Activated CD8-positive, alpha-beta memory T cell treated with anti-CD3 and anti-CD28 coated beads, Interleukin-2, amount 10 ng/mL, durations not matched to agents 7 days and 5 days (primary cell): ENCODE measurements at places on chromosomes 4 and X.

GRCh38 chr4:143514169-143514495, 630 bp downstream of the SMARCA5 start:
- no peak for DNase-seq

DNA sequence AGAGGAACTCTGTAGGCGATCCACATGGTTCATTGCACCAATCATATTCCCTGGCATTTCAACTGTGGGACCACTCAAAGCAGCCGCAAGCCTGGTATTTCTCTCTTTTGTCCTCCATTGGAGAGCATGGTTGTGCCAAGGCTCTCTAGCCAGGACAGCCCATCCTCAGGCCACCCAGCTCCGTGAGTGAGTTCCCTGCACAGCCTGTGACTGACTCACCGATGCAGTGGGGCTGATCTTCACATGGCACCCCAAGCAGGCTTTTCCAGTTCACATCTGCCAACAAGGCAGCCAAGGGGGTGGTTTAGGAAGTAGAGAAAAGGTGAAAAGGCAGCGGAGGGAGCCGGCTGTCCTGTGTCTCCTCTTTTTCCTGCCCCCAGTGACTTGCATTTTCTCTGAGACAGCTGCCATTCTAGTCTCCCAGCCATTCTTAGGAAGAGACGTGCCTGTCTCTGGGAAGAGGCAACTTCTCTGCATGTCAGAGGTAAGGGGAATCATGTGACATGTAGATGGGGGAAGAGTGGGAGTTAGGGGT, 69.2 kb downstream of the MID1IP1 start:
- no peak for DNase-seq

GRCh38 chrX:128396601-128397000, 344.4 kb upstream of the ACTRT1 start:
- DNase-seq: no peak

- DNase-seq: no peak
Measured at GRCh38 chr4:157294575-157294974, 74.0 kb downstream of the GRIA2 start.

DNA sequence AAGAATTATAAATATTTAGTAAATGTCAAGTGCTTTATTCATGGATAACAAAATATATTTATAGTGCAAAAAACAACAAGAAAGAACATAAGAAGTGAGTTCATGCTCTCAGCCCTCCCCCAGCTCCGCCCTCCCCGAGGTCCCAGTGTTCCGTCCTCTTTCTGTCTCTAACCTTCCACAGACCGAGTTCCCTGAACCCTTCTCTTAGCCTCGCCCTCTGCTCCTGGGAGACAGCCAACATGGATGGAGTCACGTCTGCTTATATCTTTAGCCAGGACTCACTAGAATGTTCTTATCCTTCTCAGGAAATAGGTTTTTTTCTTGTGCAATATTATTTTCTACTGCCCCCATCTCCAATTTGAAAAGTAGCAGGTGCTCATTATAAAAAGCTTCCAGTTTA, 40.1 kb upstream of the HELT start:
- no peak for DNase-seq

DNA sequence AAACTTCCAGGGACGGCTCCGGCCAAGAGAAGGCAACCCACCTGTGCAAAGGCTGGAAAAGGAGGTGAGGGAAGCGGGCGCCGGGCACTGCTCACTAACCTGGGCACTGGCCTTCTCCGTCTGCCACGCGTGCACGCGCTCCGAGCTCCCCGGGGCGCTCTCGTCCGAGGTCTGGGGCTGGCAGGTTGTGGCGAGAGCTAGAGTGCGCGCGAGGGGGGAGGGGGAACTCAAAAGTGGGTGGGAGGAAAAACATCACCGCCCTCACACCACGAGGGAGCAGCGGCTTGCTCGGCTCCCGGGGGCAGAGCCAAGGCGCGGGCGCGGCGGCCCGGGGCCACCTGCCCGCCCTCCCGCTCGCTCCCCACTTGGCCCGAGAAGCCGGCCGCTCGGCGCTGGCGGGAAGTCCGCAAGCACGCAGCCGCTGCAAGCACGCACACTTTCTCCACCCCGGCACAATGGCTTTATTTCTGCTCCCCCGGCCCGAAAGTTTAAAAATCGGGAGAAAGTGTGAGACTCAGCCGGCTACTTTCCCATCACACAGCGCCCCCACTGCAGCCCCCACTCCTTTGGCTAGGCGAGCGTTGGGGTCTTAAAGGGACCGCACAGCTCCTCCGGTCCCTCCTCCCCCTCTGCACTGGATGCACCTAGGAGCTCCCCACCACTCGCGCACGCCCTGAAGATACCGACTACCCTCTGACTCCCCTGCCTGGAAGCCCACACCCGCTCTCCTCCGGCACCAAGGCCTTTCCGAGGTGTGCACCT, at the start of gene CHRDL1:
CHRDL1 (minus strand) TSS at position 173 of the 762 bp plus-strand sequence. CDS start 3,636 bp downstream, outside the sequence.
- no peak for DNase-seq

GRCh38 chr4:156970501-156971164, 966 bp downstream of the PDGFC start:
- no peak for DNase-seq
